HepG2 (cell line): ENCODE measurements at places on chromosomes 1 and 21.

GRCh38 chr1:211885747-211886522 lies 55.4 kb upstream of the LPGAT1 start:
- H3K4me3 ChIP-seq: 0 out of 2 replicates have a peak overlapping the region, but pooled peaks have one; percentile 3
- DNase-seq: peak; percentile 87
- H3K27me3 ChIP-seq: no peaks in the 10 kb centered on the region
- H3K4me1 ChIP-seq: peaks cover 55% of the 10 kb centered on the region
- peak overlapping the region; percentile 63 for H3K27ac ChIP-seq

DNA sequence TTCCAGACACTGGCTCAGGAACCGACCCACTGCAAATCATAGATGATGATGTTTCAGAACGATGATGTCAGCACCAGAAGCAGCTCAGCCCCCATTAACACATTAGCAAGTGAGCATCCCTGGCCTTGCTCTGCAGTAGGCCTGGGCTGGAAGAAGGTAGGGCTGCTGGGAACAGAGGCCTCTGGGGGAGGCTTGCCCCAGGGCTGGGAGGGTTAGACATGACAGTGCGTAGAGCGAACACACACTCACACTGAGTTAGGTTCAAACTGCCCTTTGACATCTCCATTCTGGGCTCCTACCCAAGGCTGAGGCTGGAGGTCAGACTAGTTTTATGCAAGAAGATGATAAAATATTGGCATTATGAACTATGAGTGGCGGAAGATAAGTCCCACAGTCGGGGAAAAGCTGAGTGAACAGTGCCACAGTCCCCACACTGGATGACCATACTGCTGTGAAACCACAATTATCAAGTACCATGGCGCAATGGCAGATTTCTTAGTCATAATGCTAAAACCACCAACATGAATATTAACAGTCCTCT lies 91.1 kb downstream of the DMRTB1 start:
- no peak overlapping the region for H3K4me3 ChIP-seq
- peaks cover 45% of the 10 kb centered on the region; the same call in 2 of the 3 replicates for H3K27me3 ChIP-seq
- no peak for DNase-seq
- no peaks in the 10 kb centered on the region for H3K4me1 ChIP-seq

GRCh38 chr1:51484591-51484990 lies 34.5 kb downstream of the EPS15 start:
- H3K27me3 ChIP-seq: no peaks in the 10 kb centered on the region
- H3K4me3 ChIP-seq: no peak overlapping the region
- DNase-seq: no peak

GRCh38 chr1:44261962-44262361 lies 48.7 kb downstream of the DMAP1 start:
- no peaks in the 10 kb centered on the region for H3K27me3 ChIP-seq
- H3K36me3 ChIP-seq: 0 out of 2 replicates have a peak, but pooled peaks cover 1% of the 10 kb centered on the region
- H3K4me3 ChIP-seq: no peak overlapping the region
- 0 out of 2 replicates have a peak, but pooled peaks cover 8% of the 10 kb centered on the region for H3K4me1 ChIP-seq
- no peak overlapping the region for H3K27ac ChIP-seq
- DNase-seq: no peak

- DNase-seq: no peak
- H3K4me3 ChIP-seq: peak overlapping the region; percentile 72
- H3K4me1 ChIP-seq: peaks cover 44% of the 10 kb centered on the region
- no peak overlapping the region for H3K27ac ChIP-seq
Observed at GRCh38 chr1:228488125-228488817, 1.1 kb downstream of the RNF187 start.

GRCh38 chr1:240820816-240821215 lies 208.9 kb upstream of the GREM2 start:
- H3K4me3 ChIP-seq: no peak overlapping the region
- no peak for DNase-seq
- H3K27me3 ChIP-seq: no peaks in the 10 kb centered on the region
- no peaks in the 10 kb centered on the region for H3K4me1 ChIP-seq
- no peak overlapping the region for H3K27ac ChIP-seq

- H3K4me3 ChIP-seq: no peak overlapping the region
- H3K36me3 ChIP-seq: no peaks in the 10 kb centered on the region
- no peaks in the 10 kb centered on the region for H3K27me3 ChIP-seq
- no peaks in the 10 kb centered on the region for H3K4me1 ChIP-seq
Observed at GRCh38 chr1:103275725-103276124, 167.4 kb upstream of the COL11A1 start.

GRCh38 chr1:174800216-174800851 lies 199.4 kb upstream of the CACYBP start:
- H3K36me3 ChIP-seq: no peaks in the 10 kb centered on the region
- H3K4me3 ChIP-seq: no peak overlapping the region
- peaks cover 1% of the 10 kb centered on the region for H3K4me1 ChIP-seq
- DNase-seq: no peak
- H3K27me3 ChIP-seq: no peaks in the 10 kb centered on the region
